ENCODE measurements at places on chromosomes 16 and 17.

DNA sequence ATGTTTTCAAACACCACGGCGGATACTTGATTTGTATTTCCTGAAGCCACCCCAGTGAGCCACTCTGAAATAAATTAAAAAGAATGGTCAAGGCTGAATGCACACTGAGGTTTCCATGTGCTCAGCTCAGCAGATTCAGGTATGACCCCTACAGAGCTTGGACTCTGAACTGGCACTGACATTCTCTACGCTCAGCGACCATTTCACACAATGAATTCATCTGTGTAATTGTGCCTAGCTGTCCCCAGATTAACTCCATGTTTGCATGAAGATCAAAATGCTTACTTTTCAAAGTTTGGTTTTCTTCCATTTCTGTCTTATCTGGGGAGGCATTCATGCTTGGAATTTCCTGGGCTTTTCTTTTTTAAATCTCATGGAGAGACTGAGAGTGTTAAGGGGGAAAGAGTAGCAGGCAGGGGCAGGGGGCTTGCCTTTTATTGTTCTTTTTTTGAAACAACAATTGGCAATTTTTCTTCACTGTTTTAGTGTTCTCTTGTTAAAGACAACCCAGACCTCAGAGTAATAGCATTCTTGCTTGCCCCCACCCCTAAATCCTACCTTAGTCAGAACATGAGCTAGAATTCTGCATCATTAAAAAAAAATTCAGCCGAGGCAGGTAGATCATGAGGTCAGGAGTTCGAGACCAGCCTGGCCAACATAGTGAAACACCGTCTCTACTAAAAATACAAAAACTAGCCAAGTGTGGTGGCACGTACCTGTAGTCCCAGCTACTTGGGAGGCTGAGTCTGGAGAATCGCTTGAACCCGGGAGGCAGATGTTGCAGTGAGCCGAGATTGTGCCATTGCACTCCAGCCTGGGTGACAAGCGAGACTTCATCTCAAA lies 85.5 kb upstream of the HNF1B start:
- no peak for DNase-seq

DNA sequence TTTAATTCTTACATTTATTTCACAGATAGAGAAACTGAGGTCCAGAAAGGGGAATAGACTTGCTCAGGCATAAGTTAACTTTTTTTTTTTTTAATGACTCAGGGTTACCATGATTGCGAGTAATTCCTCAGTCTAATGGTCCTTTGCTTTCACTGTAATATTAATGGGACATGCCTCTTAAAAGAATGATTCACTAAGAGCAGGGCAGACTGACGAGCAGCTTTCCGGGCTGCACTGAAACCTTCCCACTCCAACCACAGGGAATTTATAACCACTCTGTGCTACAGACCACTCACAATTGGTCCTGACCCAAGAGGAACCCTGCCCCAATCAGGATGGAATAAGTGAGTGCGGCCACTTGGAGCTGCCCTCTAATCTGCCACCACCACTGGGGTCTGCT lies 5.7 kb downstream of the HOXB2 start:
- no peak for DNase-seq

GRCh38 chr16:80564394-80564793 lies 23.6 kb downstream of the DYNLRB2 start:
- no peak for DNase-seq

- DNase-seq, result no peak
These were observed 628 bp upstream of the ZNF18 start for GRCh38 chr17:11997972-11998233.

DNA sequence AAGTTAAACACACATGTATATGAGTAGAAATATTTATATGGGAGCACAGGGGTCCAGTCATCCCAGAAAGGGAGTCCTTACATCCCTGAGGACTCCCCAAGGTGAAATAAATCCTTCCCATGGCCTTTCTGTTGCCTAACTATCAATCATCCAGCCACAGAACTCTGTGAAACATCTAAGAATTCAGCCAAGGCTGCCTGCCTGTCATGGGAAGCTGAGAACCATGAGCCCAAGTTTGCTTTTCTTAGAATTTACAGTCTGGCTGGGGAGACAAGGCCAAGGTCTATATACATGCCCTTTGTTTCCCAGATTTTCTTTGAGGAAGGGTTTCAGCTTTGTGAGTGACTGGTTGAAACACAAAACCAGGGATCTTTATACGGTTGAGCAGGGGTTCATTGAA lies 15.8 kb downstream of the MYL4 start:
- peak; percentile 2 for DNase-seq

DNA sequence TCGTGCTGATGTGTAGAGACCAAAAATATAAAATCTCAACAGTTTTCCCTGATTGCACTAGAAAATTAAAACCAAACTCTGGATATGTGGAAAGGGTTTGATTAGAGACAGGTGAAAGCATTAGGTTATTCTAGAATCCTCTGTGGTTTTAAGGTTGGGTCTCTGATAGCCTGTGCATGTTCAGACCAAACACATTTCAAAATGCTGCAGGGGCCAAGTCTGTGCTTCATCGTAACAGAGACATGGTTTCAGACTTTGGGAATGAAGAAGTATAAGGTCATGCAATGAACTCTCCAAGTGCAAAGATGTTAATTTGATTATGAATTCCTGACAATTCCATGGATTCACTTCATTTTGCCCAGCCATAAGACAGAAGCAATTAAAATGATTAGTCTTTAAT lies 261.0 kb upstream of the KCNJ16 start:
- DNase-seq, result no peak

DNA sequence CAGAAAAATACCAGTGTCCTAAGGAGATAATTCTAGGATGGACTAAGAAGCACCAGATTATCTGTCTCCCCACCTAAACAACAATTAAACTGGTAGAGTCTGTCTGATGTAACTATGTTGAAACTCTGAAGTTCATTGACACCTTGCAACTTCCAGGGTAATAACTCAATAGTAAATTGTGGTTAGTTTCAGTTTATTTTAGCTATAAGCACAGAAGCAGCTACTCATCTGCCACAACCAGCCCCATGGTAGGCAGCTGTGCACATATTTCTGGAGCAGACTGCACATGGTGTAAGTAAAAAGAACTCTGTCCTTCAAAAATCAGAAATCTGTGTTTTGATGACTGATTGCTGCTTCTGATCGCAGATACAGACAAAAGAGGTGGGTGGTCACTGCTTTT lies 852.1 kb downstream of the CDH11 start:
- no peak for DNase-seq

Data from inflammatory macrophage (primary cell).